GF-D8 (cell line): ENCODE measurements at places on chromosomes 3 and 15.

DNA sequence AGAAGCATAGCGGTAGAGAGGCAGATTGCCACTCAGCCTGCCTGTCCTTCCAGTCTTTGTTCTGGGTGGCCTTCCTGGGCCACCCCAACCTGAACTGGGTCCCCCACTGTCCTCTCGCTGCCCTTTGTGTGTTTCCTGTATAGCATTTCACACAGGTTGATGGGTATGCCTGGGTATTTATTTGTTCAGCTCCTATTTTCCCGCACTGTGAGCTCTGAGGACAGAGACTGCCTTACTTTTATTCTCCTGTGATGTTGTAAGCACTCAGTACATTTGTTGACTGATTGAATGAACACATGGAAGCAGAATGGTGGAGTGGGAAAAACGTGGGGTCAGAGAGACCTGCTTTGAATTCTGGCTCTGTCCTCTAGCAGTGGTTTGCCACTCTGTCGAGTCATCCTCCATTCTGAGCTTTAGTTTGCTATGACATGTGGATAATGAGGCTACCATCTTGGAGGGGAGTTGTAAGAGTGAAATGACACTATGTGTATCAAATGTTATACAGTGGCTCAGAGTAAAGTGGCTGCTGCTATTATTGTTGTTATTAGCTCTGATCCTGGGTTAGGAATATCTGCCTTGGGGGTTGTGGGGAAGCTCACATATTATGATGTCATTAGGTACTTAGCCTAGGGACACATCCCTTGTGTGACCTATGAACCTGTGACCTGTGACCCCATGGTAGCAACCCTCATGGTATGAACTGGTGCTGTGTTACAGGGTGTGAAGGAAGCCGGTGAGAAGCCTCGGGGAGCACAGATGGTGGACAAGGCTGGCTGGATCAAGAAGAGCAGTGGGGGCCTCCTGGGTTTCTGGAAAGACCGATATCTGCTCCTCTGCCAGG, 6.4 kb downstream of the PLEKHO2 start:
- no peak for DNase-seq

GRCh38 chr3:43212914-43213611, 73.3 kb upstream of the SNRK start:
- DNase-seq: no peak

- no peak for DNase-seq
Observed at GRCh38 chr15:22992024-22992326, 11.8 kb upstream of the CYFIP1 start.

DNA sequence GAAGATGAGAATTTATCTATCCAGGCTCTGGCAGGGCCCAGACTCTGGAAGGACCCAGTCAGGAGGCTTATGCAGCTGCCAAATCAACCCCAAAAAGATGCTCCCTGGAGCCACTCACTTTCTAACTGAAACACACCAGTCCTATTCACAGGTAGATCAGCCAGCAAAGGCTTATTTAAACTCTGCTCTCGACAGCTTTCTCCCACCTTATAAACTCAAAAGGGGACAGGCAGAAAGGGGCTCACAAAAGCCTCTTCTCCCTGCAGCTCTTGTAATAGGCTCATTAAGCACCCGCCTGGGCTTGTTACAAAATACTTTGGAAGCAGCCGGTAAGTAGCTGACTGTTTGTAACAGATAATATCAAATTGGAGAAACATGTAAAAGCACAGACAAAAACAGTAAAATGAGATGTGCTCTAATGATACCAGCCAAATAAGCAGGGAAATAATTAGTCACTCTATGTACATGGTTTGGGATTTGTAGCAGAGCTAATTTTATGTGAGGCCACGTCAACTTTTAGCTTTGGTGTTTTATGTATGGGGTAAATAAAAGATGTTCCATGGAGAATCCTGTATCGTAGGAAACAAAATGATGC, 213.8 kb downstream of the NR2F2 start:
- DNase-seq: no peak

DNA sequence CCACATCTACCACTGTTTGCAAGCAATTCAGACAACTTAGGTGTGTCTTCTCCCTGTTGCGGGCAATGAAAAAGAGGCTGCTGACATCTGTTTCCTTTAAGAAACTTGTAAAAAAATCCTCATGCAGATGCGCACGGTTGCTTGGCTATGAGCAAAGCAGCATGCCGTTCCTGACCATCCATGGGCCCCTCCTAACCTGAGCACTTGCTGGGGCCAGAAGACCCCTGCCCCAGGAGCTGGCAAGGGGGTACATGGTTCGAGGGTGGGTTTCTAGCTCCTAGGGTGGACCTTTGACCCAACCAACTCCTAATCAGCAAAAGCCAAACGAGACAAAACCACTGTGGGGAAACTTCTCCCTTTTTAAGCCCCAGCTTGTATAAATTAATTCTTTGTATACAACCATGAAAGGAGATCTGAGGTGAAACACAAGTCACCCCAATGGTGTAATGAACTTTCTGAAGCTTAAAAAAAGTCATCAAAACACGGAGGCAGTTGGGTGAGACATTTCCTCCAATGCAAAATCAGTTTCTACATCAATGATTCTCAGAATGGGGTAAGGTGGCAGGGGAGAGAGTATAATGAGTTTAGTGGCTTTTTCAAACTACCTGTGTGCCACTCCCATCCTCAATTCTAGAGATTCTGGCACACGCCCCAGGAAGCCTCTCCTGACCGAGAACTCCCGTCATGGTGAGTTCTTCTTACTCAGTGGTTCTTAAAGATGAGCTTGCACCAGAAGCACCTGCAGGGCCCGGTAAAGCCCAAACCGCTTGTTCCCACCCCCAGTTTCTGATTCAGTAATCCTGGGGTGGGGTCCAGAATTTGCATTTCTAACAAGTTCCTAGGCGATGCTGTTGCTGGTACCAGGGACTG, 44.1 kb downstream of the CPN2 start:
- DNase-seq: peak; percentile 73

DNA sequence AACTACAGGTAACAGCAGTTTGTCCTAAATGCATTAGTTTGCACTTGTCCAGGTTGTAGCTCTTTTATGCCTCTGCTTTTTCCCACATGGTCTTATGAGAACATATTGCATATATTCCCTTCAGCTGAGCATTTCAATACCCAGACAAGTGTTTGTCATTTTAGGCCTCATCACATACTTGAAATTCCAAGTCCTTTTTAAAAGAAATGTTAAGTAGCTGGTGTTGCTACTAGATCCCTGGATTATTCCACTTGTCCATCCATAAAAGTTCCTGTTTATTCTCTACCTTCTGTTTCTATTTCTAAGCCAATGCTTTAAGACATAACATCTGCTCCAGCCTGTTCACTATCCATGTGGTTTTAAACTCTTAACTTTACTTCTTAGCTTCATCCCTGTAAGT, 128.4 kb downstream of the NECTIN3 start:
- no peak for DNase-seq

GRCh38 chr3:142863930-142864920, 24.7 kb downstream of the PCOLCE2 start:
- no peak for DNase-seq

GRCh38 chr3:70256566-70256965, 55.9 kb downstream of the MDFIC2 start:
- DNase-seq: no peak
